CD8-positive, alpha-beta T cell (primary cell): ENCODE measurements at places on chromosomes 1 and 21. TPM values are rescaled to one million over a fixed set of nuclear protein-coding genes. Genes with fewer than 3 reads are reported as not detected.

CHRNB2 gene
- not detected for total RNA-seq

AIRE gene
- not detected for total RNA-seq

GPX7 gene
- 10.7 TPM for total RNA-seq

INSRR gene
- 0.08 TPM for total RNA-seq

PTAFR gene
- total RNA-seq, result 0.17 TPM

CRP gene
- not detected for total RNA-seq

ZBED6 gene
- 25.8 TPM for total RNA-seq

TNNI3K gene
- 1.2 TPM for total RNA-seq

ITLN2 gene
- not detected for total RNA-seq

C1orf185 gene
- not detected for total RNA-seq

MLLT11 gene
- total RNA-seq, result 1.9 TPM

GRCh38 chr1:21914880-21915640 lies 22.1 kb downstream of the HSPG2 start:
- no peak for DNase-seq

DNA sequence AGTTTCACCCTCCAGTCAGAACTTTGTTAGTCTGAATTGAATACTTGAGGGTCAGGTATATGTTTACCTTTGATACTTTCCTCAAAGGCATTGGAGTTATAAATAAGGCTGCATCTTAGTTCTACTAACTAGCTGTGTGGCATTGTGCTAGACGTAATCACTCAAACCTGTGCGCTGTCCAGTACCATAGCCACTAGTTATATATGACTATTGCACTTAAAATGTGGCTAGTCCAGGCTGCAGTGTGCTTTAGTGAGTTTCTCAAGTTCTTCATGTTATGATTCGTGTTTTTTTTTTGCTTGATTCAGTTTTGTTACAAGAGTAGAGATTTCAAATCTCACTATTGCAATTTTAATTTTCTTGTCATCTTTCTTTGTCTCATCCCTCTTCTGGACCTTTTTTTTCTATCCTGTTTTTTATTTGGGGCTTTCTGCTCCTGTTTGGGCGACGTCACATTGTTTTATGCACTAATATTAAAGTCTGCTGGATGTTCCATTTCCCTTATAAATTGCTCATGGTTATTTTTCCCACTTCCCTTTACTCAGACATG lies 5.7 kb downstream of the MAN1A2 start:
- DNase-seq, result no peak

- no peak for DNase-seq
These were observed 68.7 kb downstream of the TEX35 start for GRCh38 chr1:178581351-178582303.

GRCh38 chr1:162179121-162179520 lies 109.6 kb downstream of the NOS1AP start:
- no peak for DNase-seq

- no peak for DNase-seq
These were observed 80.7 kb downstream of the DNTTIP2 start for GRCh38 chr1:93798291-93798690.

GRCh38 chr21:32206631-32207405 lies 72.0 kb downstream of the MIS18A start:
- DNase-seq, result no peak

GRCh38 chr1:223312705-223313414 lies 51.1 kb downstream of the SUSD4 start:
- DNase-seq, result no peak

DNA sequence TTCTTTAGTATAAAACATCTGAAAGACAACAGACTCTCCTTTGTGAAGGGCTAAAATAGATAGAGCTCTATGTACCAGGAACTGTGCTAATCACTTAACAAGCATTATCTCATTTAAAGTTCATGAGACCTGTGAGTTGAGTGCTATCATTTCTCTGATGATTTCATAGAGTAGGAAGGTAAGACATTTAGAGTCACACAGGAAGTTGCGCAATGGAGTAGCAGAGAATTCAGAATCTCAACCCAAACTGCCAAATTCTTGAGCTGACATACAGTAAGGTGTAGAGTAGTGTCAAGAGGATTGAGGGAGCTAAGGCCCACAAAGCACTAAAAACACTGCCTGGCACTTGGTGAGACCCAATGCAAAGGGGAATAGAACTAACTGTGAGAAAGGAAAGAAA lies 384.3 kb downstream of the NTNG1 start:
- no peak for DNase-seq

GRCh38 chr1:8747879-8748825 lies 69.3 kb downstream of the RERE start:
- no peak for DNase-seq

GRCh38 chr1:61053226-61053711 lies 29.1 kb upstream of the NFIA start:
- DNase-seq, result no peak

- DNase-seq, result no peak
These were observed 21.4 kb downstream of the LRRC42 start for GRCh38 chr1:53967409-53968124.

- DNase-seq, result no peak
These were observed 258.4 kb upstream of the ZRANB2 start for GRCh38 chr1:71339238-71339637.

GRCh38 chr1:33314416-33314815 lies 6.5 kb downstream of the A3GALT2 start:
- no peak for DNase-seq

DNA sequence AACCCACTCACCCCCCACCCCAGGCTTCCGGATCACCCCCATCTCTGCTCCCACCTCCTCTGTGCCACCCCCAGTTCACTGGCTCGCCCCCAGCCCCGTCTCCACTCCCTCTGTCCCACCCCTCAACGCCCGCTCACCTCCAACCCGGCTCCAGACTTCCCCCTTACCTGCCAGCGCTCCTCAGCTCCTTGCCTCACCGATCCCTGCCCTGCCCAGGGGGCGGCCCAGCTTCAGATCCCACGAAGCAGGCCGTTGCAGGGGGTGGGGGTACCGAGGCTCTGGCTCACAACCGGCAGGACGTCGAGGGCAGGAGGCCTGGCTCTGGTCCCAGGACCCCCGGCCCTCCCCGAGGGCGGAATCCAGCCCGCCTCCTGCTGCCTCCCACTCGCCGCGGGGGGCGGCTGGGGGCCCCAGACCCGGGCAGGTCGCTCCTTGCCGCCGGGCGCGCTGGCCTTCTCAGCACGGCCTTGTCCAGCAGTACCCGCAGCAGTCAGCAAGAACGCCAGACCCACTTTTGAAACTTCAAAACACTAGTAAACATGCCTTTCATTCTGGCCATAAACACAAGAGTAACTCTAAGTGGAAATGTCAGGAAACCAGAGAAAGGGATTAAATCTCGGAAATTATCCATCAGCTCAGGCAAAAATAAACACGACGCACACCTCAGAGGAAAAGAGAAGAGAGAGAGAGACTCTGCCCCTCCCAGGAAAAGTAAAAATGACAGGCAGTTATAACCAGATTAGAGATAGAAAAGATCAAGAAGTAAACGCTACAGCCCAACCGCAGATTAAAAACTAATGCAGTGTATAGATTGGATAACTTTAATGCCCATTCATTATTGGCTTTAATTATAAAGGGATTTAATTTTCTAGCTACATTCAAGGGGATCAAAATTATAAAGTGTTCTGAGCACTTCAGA lies 1.0 kb upstream of the FAM89A start:
- no peak for DNase-seq

DNA sequence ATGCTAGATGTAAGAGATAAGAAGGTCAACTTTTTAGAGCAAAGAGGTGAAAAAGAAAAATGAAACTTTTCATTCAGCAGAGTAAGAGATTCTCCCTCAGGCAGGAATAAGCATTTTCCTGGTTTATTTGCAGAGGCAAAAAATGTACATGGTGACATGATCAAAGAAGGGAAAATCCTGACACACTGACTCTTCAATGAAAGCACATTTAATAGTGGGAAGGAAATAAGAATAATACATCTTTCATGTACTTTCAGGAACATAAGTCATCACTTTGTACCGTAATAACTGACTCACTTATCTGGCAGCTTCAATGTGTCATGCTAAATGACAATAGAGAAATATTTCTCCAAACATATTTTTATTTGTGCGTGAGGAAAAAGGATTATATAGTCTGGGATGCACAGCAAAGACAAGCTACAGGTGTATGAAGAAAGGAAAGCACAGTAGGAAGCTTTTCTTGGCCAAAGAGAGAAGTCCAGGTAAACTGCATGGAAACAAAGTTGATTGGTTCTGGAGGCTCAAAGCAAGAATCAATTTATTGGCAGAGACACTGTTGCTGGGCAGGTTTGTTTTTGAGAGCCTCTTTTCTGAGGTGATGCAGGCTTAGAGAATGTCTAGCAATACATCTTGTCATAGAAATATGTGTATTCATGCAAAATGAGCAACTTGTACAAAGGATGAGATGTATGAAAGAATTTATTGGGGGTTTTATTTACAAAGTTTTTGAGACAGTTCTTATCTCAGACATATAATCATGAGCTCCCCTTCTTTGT lies 1409.0 kb downstream of the PLA2G4A start:
- no peak for DNase-seq

DNA sequence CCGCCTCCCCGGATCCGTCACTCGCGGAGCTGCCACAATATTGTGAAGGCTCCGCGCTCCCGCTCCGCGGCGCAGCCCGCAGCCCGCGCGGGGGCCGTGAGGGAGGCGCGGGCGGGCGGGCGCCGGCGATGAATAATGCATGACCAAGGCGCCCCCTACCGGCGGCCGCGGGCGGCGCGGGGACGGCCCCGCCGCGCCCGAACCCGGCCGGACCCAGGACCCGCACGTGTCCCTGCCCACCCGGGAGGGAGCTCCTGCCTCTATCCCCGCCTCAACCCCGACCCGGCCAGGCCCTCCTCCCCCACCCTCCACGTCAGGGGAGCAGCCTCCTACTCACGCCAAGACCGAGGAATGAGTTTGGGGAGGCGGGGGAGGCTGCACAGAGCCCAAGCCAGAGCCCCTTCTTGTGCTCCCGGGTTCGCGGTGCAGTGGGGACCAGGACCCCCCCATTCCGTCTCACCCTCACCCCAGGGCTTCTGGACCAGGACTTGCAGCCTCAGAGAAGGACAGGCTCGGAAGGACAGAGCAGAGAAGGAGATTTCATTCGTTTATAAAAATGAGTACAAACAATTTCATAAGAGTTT lies 70.8 kb upstream of the CASZ1 start:
- DNase-seq, result peak; percentile 69

GRCh38 chr21:36030581-36031189 lies 29.6 kb downstream of the SETD4 start:
- no peak for DNase-seq

DNA sequence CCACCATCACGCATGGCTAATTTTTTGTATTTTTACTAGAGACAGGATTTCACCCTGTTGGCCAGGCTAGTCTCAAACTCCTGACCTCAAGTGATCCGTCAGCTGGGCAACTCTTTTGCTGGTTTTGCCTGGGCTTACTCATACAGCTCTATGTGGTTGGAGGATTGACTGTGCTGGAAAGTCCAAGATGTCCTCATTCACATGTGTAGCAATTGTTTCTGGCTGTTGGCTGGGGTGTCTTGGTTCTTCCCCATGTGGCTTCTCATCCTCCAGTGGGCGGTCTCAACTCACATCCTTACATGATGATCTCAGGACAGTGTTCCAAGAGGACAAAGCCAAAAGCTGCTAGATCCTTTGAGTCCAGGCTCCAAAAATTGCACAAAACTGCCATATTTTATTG lies 53.3 kb downstream of the TEX35 start:
- no peak for DNase-seq

GRCh38 chr21:44425895-44426662 lies 29.2 kb upstream of the LRRC3 start:
- DNase-seq, result no peak

GRCh38 chr21:45457161-45457831 lies 52.3 kb downstream of the COL18A1 start:
- DNase-seq, result no peak

GRCh38 chr1:233373226-233373625 lies 45.7 kb downstream of the MAP3K21 start:
- DNase-seq, result no peak

GRCh38 chr1:111369177-111369576 lies 58.4 kb downstream of the OVGP1 start:
- DNase-seq, result no peak

GRCh38 chr1:160741092-160741501 lies 2.0 kb downstream of the SLAMF7 start:
- DNase-seq, result no peak

DNA sequence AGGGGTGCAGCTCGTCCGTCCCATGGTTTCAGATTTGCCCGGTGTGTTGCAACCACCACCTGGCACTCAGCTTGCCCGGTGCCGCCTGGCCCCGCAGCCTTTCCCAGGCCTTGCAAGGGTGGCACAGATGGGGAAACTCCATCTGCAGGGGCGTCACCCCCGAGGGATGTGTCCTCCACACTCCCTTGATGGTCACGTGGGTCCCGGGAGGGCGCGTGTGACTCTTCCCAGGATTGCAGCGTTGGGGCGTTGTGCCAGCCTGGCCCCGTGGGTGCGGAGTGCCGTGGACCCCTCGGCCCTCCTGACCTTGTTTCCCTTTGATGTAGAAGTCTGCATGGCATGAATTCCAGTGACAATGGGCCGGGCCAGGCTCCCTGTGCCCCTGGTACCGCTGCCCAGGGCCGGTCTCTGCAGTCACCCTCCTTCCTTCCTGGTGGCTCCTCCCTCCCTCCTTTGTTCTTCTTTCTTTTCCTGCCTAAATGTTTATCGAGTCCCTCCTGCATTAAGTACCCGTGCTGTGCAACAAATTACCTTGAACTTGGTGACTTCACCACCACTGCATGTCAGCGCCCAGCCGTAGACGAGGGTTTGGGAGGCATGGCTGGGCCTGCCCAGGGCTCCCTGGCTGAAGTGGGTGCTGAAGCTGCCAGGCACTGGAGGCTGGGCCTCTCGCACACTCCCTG lies 22.9 kb downstream of the RRP1 start:
- no peak for DNase-seq

- no peak for DNase-seq
These were observed 3.1 kb downstream of the PRKAB2 start for GRCh38 chr1:147169171-147169570.

DNA sequence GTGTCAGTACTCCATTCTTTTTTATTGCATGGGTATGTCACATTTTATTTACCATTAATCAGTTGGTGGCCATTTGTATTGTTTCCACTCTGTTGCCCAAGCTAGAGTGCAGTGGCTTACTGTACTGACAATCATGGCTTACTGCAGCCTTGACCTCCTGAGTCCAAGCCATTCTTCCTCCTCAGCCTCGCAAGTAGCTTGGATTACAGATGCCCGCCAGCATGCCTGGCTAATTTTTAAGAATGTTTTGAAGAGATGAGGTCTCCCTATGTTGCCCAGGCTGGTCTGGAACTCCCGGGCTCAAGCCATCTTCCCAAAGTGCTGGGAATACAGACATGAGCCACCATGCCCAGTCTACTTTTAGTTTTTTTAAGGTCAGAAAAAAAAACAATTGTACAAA lies 813 bp upstream of the SFT2D2 start:
- no peak for DNase-seq

DNA sequence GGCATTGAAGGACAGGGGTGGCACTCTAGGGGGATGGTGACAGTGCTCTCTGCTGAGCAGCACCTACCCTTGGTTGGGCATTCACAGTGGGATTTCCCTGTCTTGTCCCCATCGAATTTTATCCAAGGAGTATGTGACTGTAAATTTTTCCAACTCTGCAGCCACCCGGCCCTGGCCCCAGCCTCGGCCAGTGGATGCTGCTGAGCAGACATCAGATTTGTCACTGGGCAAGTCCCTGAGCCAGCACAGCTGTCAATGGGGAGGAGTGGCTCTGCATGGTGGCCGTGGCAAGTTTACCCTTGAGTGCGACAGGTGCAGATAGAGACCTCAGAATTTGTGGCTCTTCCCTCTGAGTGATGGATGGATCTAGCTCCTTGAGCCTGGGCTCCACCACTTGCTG lies 240.2 kb upstream of the CSF3R start:
- DNase-seq, result no peak
